Foreskin keratinocyte (primary cell): ENCODE measurements at places on chromosomes 6 and 20. TPM values are rescaled to one million over a fixed set of nuclear protein-coding genes. Genes with fewer than 3 reads are reported as not detected.

DNA sequence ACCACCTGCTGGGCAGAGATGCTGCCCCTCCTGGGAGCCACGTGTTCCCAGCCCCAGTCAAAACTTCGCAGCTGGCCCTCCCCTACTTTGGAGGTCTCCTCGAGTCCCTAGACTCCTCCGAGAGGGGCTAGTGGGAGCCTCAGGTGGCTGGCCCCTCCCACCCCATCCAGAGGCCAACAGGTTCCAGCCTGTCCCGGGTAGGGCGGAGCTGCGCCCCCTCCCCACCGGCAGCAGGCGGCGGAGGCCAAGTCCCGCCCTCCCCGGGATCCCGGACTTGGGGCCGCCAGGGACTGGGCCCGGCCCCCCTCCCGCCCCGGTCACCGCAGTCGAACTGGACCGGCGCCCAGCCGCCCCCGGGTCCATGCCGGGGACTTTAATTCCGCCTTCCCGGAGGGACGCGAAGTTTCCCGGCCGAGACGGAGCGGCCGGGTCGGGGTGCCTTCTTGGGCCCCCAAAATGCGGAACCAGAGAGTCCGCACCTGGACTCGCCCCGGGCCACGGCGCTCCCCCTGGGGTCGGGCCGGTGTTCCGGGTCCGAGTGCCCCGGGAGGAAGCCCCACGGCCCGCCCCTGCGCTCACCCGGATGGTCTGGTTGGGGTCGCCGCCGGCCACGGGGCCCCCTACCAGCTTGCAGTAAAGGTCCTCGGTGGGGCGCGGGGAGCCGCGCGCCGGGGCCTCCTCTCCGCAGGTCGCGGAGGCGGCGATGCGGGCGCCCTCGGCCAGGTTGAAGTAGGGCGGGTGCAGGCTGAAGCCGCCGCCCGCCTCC is 559 bp downstream of the LAMA5 start:
- DNase-seq, result no peak

SIRPD gene
- not detected in 2 replicates for total RNA-seq

- no peak for DNase-seq
Measured at GRCh38 chr6:99608059-99608885, 1.6 kb downstream of the PRDM13 start.

GRCh38 chr6:151493161-151493803 is 535 bp upstream of the CCDC170 start:
- no peak for DNase-seq

DNA sequence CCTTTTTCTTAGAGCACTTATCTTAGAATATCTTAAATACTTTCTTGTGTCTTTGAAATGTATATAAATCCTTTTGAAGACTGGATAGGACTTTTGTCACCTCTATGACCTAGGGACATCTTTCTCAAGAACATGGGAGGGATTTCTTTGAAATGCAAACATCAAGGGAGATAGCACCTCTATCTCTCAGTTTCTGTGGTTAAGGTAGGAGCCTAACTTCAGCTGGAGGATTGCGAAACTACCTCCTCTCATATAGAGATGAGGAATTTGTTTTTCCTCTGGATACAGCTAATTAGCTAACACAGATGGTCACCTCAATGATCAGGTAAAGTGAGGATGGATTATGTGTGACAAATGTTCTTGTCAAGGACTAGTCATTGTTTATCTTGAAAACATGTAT is 631.3 kb upstream of the IMPG1 start:
- peak; percentile 81 for DNase-seq

- DNase-seq, result no peak
Measured at GRCh38 chr20:38864662-38865061, 59.2 kb downstream of the PPP1R16B start.

MAP3K5 gene
- 4.1 and 4.5 TPM in 2 replicates for total RNA-seq

- DNase-seq, result no peak
Measured at GRCh38 chr6:144008120-144008811, at the start of gene PLAGL1. TSS of gene PLAGL1 (minus strand) at chr6:144008259. CDS start at chr6:143948136, 60,123 bp downstream.

- no peak for DNase-seq
Measured at GRCh38 chr6:160138839-160139419, 17.3 kb downstream of the SLC22A1 start.

DNA sequence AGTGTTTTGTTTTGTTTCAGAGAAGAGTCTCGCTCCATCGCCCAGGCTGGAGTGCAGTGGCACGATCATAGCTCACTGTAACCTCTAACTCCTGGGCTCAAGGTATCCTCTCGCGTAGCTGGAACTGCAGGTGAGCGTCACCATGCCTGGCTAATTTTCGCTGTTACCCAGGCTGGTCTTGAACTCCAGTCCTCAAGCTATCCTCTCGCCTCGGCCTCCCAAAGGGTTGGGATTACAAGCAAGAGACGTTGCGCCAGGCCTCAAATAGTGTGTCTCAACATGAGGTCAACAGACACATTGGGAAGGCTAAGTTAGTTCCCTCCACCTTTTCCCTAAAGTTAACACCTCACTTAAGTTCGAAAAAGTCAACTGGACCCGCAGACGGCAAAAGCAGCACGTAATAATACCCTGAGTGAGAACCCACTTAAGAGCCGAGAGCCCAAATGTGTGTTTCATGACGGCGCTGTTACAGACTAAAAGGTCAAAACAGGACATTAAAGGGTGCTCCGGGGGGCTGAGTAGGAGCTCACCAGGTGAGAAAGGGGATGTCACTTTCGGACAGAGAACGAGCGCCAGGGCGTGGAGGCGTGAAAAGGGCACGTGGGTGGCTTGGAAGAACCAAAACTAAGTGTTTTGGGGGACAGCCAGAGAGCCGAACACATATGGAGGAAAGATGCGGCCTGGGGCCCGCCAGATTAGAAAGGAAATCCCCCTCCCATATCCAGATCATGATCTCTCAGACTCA is 499 bp downstream of the TTI1 start:
- DNase-seq, result no peak

- no peak for DNase-seq
Measured at GRCh38 chr20:8152183-8152582, 20.1 kb downstream of the PLCB1 start.

DOP1A gene
- 13.0 and 14.0 TPM in 2 replicates for total RNA-seq

MRPS18B gene
- total RNA-seq, result 61.5 and 64.8 TPM in 2 replicates

DNA sequence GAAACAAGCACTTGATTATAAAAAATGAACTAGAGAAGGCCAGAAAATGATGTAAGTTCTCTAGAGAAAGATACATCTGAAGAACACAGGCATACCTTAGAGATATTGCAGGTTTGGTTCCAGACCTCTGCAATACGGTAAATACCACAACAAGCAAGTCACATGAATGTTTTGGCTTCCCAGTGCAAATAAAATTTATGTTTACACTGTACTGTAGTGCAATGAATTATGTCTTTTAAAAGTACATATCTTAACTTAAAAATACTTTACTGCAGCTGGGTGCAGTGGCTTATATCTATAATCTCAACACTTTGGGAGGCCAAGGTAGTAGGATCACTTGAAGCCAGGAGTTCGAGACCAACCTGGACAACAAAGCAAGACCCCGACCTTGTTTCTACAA is 10.9 kb upstream of the KIAA1586 start:
- no peak for DNase-seq

DNA sequence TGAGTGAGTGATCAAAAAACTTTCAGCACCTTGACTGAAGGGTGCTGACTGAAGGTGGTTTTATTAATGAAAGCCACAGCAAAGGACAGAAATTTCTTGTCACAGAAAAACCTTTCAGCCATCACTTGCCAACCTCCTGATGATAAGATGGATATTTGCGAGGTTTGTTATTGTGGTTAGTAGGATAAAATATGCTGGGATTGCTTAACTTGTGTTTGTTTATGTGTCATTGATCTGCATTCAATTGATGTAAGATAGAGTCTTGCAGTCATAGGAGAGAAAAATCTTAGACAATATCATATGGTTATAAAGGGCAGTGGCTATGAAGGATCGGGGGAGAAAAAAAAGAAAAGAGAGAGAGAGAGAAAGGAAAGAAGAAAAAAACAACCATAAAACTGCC is 1.2 kb downstream of the TSBP1 start:
- DNase-seq, result no peak

GRCh38 chr6:42974919-42975505 is 4.0 kb downstream of the PEX6 start:
- peak; percentile 67 for DNase-seq

TOMM34 gene
- total RNA-seq, result 51.1 and 53.5 TPM in 2 replicates

- DNase-seq, result no peak
Measured at GRCh38 chr20:5077761-5078387, 41.9 kb downstream of the PCNA start.

- DNase-seq, result peak; percentile 28
Measured at GRCh38 chr6:166282394-166283032, 25.7 kb downstream of the PRR18 start.

DNA sequence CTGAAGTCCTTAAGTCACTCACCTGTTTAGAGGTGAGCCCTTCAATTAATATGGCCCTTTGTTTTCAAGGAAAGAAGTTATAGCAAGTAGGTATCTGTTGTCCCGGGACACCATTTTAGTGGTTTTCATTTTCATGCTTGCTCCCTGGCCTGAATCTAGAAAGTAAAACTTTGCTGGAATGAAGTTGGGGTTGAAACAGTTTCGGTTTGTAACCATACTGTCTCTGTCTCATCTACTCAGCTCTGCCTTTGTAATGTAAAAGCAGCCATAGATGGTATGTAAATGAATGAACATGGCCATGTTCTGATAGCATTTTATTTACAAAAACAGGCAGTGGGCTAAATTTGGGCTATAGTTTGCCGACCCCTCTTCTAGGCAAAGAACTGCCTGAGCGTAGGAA is 64.9 kb upstream of the GNRH2 start:
- no peak for DNase-seq

TAAR8 gene
- not detected in 2 replicates for total RNA-seq

GRCh38 chr6:159982731-159983506 is 14.0 kb downstream of the IGF2R start:
- no peak for DNase-seq

DNA sequence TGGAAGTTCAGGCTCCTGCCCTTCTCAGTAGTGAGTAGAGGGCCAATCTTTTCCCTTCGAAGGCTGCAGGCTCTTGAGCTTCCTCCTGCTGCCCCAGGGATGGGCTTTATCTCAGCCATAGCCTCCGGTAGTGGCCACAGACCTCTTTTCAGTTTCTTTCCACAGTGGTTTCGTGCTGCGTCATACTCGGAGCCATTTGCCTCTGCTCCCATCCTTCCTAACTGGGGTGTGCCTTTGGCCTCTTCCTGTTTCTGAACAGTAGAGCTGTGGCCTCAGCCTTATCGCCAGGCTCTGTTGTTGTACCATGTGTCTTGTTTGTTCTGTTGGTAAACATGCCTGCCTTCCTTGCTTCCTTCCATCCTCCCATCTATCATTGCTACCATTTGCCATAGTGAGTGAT is 54.1 kb downstream of the TULP4 start:
- no peak for DNase-seq

VSX1 gene
- not detected in 2 replicates for total RNA-seq

GRCh38 chr6:105875974-105876640 is 210.0 kb upstream of the PRDM1 start:
- DNase-seq, result no peak

KCNQ5 gene
- total RNA-seq, result 4.9 and 6.4 TPM in 2 replicates

- no peak for DNase-seq
Measured at GRCh38 chr6:131628726-131629125, 684 bp upstream of the MED23 start.

GRCh38 chr6:137731960-137732616 is 135.0 kb upstream of the TNFAIP3 start:
- DNase-seq, result no peak

SYCP2 gene
- 0.28 and 0.34 TPM in 2 replicates for total RNA-seq

DNA sequence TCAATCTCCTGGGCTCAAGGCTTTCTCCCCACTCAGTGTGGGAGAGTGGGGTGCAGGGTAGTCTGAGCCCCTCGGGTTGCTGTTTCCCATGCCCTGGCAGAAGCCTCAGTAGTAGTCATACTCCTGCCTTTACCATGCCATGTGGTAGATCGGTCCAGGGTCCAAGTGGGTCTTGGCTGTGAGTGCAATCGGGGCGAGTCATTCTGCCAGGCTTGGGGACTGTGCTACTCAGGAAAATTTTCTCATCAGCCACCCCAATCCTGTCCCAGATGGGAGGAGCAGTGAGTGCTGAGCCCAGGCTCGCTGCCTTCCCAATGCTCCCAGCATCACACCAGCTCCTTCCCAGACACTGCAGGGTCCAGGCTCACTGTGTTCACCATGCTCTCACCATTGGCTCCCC is 10.7 kb upstream of the RAET1L start:
- no peak for DNase-seq

- no peak for DNase-seq
Measured at GRCh38 chr20:59138114-59138748, 25.4 kb upstream of the ZNF831 start.

GRCh38 chr6:2432292-2432691 is 186.9 kb upstream of the GMDS start:
- peak; percentile 90 for DNase-seq

- peak; percentile 26 for DNase-seq
Measured at GRCh38 chr6:102732898-102733297, 1339.4 kb downstream of the GRIK2 start.

- DNase-seq, result no peak
Measured at GRCh38 chr6:53179961-53180651, 31.5 kb upstream of the GCM1 start.

PRDM1 gene
- total RNA-seq, result 10.1 and 19.6 TPM in 2 replicates

DNA sequence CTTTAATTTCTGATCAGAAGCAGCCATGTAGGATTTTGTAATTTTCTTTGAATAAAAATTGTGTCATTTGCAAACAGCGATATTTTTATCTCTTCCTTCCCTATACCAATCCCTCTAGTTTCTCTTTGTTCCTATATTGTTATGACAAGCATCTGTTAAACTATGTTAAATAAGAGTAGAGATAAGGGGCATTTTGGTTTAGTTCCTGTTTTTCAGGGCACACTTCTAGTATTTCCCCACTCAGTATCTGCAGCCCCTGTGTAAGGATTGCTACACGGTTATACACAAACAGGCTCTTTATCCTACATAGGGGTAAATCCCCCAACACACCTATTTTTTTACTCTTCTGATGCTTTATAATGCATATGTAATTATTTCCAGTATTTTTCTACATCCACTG is 42.1 kb downstream of the TRERF1 start:
- no peak for DNase-seq

DNA sequence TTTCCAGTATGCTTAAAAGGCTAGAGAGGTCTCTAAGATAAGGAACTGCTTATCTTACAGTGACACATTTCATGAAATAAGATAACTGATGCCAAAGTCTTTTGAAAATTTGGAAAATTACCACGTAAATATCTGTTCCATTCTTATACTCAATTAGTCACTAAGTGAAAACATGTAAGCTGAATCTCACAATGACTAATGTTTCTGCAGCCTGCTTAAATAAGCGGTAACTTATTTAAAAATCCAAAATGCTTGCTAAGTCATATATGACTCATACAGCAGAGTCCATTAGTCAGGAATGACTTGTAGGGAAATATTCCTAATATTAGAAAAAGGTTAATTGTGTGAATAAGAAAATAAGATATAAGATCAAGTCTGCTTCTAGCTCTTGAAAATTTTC is 27.8 kb upstream of the LGSN start:
- DNase-seq, result peak; percentile 83

GRCh38 chr6:14826456-14826855 is 419.4 kb upstream of the JARID2 start:
- no peak for DNase-seq

GRCh38 chr6:2990248-2990931 is 9.3 kb upstream of the NQO2 start:
- no peak for DNase-seq

GRIK2 gene
- not detected in 2 replicates for total RNA-seq
